ENCODE measurements at places on chromosomes 5 and 9. TPM values are rescaled to one million over a fixed set of nuclear protein-coding genes. Genes with fewer than 3 reads are reported as not detected.

Gene MYOT
- total RNA-seq, result 4.0 TPM

Gene PCDHB5
- 4.2 TPM for total RNA-seq

Gene TRPM6
- total RNA-seq, result 1.0 TPM

Gene PCDHB8
- total RNA-seq, result 4.1 TPM

Gene SLCO6A1
- 0.75 TPM for total RNA-seq

Gene C9orf152
- total RNA-seq, result not detected

Gene SVEP1
- total RNA-seq, result 74.6 TPM

Gene CCDC180
- 5.3 TPM for total RNA-seq

Gene MAP1B
- 382 TPM for total RNA-seq

Gene RASA1
- total RNA-seq, result 33.6 TPM

DNA sequence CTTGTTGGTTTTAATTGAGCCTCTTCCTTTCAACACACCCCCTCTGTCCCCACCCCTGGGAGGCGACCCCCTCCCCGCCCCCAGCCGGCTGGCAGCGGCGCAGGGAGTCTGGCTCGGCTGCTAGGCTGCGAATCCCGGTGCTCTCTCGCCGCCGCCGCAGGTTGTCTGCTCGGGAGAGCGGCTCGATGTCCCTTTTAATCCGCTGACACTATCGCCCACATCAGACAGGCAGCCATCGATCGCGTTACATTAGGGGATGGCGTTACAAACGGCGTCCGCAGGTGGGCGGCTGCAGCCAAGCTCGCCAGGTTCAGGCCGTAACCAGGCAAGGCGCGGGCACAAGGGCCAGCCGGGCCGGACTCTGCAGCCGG is 1.3 kb downstream of the NR2F1-AS1 start:
- H3K27me3 ChIP-seq, result no peaks in the 10 kb centered on the region
- peak; percentile 77 for DNase-seq
- no peaks in the 10 kb centered on the region for H3K36me3 ChIP-seq
- H3K4me3 ChIP-seq, result peak overlapping the region; percentile 45

- no peaks in the 10 kb centered on the region for H3K4me1 ChIP-seq
- no peaks in the 10 kb centered on the region for H3K27me3 ChIP-seq
- H3K4me3 ChIP-seq, result no peak overlapping the region
Observed at GRCh38 chr9:77892171-77892570, 139.4 kb downstream of the GNAQ start.

DNA sequence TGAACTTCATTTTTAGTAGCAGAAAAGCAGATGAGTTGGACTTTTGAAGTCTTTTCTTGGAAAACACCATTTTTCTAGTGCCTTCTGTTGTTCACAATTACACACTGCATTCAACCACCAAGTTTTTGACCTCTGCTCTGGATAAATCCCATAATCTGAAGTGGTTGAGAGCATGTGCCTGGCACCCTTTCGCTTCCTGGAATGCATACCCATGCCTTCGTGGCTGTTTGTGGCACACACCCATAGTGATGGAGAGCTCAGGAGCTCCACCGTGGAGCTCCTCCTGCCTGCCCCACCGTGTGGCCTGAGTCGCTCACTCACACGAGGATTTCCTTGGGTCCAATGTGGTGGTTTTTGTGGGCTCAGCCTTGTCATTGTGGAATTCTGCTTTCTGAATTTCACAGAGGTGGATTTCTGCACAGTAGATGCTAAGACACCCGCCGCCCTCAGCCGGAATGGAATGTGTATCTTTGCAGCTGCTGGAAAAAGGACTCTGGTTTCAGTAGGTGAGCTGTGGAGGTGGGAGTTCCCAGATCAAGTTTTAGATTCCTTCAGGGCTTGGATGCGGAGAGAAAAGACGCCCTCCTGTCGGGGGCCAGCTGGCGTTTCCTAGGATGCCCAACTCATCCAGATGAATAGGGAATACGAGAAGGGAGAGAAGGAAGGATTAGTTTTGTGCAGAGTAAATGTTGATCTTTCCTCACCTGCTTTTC is 500.4 kb downstream of the IRX1 start:
- no peaks in the 10 kb centered on the region for H3K27me3 ChIP-seq
- no peak overlapping the region for H3K4me3 ChIP-seq
- H3K36me3 ChIP-seq, result no peaks in the 10 kb centered on the region
- no peak overlapping the region for H3K27ac ChIP-seq

DNA sequence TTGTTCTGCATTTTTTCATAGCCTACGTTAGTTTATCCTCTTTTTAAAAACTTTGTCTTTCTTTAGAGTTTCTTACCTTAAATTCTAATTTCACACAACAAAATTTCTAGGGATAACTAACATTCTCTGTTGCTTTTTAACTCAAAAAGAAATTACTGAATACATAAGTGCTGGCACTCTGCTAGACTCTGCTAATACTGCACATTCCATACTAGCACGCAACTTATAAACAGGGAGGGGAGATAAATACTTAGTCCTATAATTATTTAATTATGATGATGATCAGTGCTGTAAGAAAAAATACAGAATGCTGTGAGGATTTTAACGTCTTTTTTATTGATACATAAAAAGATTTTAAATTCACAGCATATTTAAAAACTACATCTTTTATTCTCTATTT is 25.1 kb downstream of the RNF145 start:
- H3K36me3 ChIP-seq, result peaks cover 2% of the 10 kb centered on the region
- no peak overlapping the region for H3K27ac ChIP-seq
- H3K4me1 ChIP-seq, result peaks cover 2% of the 10 kb centered on the region
- H3K27me3 ChIP-seq, result no peaks in the 10 kb centered on the region

GRCh38 chr9:16771356-16771755 is 99.1 kb downstream of the BNC2 start:
- no peak for DNase-seq
- H3K27ac ChIP-seq, result no peak overlapping the region
- no peaks in the 10 kb centered on the region for H3K27me3 ChIP-seq
- no peak overlapping the region for H3K4me3 ChIP-seq

- H3K4me1 ChIP-seq, result no peaks in the 10 kb centered on the region
- H3K36me3 ChIP-seq, result no peaks in the 10 kb centered on the region
- no peak overlapping the region for H3K4me3 ChIP-seq
- H3K27ac ChIP-seq, result no peak overlapping the region
Observed at GRCh38 chr5:43567967-43568366, 11.1 kb upstream of the PAIP1 start.

GRCh38 chr9:133463234-133463863 is 3.6 kb downstream of the CACFD1 start:
- no peak overlapping the region for H3K27ac ChIP-seq
- no peaks in the 10 kb centered on the region for H3K27me3 ChIP-seq
- H3K4me1 ChIP-seq, result no peaks in the 10 kb centered on the region
- H3K4me3 ChIP-seq, result no peak overlapping the region
- no peaks in the 10 kb centered on the region for H3K36me3 ChIP-seq

DNA sequence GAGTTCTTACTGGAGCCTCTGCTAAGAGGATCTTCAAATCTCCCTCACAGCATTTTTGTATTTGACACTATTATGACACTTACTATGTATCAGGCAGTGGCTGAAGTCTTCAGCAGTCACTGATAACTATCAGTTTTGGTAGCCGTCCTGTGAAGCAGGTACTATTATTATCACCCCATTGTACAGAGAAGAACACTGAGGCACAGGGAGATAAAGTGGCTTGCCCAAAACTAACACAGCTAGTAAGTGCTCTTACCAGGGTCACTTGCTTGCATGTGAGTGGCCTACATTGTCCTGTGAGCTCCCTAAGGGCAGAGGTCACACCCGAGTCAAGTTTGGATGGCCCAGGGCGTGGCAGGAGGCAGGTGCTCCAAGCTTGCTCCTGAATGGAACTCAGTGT is 16.8 kb downstream of the GABBR2 start:
- H3K27ac ChIP-seq, result no peak overlapping the region
- no peak overlapping the region for H3K4me3 ChIP-seq
- no peak for DNase-seq
- no peaks in the 10 kb centered on the region for H3K4me1 ChIP-seq
- no peaks in the 10 kb centered on the region for H3K36me3 ChIP-seq
- no peaks in the 10 kb centered on the region for H3K27me3 ChIP-seq

GRCh38 chr5:59789197-59789596 is 104.3 kb downstream of the PDE4D start:
- no peak for DNase-seq
- H3K36me3 ChIP-seq, result no peaks in the 10 kb centered on the region
- no peak overlapping the region for H3K4me3 ChIP-seq
- H3K27ac ChIP-seq, result no peak overlapping the region
- H3K4me1 ChIP-seq, result peaks cover 2% of the 10 kb centered on the region

DNA sequence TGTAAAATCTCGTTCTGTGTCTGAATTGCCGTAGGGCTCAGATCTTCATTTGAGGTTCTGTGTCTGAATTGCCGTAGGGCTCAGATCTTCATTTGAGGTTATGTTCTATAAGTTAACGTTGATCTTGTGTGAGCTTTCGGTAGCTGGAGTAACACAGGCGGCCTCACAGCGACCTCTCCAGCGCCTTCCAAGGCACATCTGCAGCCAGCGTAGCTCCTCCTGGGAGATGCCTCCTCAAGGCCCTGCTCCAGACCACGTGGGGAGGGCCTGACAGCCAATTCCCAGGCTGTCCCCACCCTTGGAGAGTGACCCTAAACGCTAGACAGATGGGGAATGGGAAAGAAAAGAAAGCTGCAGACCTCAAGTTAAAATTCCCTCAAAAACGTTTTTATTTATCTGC is 8.7 kb upstream of the AHRR start:
- no peaks in the 10 kb centered on the region for H3K4me1 ChIP-seq
- H3K27ac ChIP-seq, result no peak overlapping the region
- H3K27me3 ChIP-seq, result no peaks in the 10 kb centered on the region

DNA sequence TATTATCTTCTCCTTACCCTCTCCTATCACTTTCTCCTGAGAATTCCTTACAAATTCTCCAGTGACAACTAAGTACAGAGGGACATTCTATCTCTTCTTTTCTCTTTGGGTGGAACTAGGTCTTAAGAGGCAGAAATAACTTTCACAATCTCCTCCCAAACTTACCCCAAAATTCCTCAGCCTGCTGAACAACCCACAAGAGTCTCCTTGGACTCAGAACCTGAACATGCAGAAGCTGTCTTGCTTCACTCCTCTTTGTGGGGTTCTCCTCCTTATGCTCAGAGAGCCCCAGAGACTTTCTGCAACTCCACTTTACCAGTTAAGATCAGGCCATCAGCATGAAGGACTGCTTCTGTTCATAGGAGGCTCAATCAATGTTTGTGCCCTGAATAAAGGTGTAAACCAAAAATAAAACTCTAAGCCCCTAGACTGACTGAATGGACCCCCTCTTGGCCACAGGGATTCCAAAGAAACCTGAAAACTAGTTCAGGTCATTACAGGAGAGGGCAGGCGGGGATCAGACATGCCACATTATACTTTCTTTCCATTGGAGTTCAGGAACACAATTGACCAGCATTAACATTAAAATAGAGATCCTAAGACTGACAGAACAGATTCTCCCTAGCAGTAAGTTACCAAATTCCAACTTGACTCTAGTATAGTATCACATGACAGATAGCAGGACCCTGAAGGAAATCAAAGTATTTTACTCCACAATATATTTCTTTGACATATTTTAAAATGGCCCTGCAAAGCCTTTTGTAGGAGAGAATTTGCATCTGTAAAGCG is 179.7 kb upstream of the FBXL17 start:
- H3K4me1 ChIP-seq, result no peaks in the 10 kb centered on the region
- no peak for DNase-seq
- no peaks in the 10 kb centered on the region for H3K27me3 ChIP-seq
- no peaks in the 10 kb centered on the region for H3K36me3 ChIP-seq

DNA sequence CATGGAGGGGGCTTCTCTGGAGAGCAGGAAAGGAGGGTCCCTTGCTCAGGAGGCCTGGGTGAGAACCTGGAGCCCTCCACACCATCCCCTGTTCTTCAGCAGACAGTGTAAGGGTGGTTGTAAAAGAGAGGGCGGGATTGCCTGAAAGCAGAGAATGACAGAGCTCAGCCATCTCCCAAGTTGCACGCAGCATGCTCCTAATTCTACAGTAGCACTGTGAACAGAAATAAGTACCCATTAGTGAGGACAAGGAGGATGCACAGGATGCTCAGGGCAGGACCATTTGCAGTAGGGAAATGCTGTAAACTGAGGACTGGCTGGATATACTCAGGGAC is 8.4 kb downstream of the CCDC69 start:
- H3K36me3 ChIP-seq, result no peaks in the 10 kb centered on the region
- no peak overlapping the region for H3K27ac ChIP-seq
- H3K4me1 ChIP-seq, result no peaks in the 10 kb centered on the region
- no peaks in the 10 kb centered on the region for H3K27me3 ChIP-seq
- no peak for DNase-seq
- no peak overlapping the region for H3K4me3 ChIP-seq

DNA sequence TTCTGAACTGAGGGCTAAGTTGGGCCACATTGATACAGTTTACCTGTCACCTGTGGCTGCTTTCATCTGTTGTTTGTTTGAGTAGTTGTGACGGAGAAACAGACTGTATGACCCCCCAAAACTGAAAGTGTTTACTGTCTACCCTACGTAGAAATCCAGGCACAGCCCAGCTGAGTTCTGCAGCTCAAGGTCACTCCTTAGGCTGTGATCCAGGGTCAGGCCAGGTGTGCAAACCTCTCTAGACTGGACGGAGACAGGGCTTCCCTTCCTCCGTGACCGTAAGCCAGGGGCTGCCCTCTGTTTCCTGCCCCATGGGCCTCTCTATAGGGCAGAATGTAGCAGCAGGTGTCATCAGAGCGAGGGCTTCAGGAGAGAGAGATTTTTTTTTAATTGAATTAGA is 207.9 kb upstream of the OTULINL start:
- no peaks in the 10 kb centered on the region for H3K27me3 ChIP-seq
- H3K27ac ChIP-seq, result no peak overlapping the region
- no peak for DNase-seq
- no peak overlapping the region for H3K4me3 ChIP-seq

DNA sequence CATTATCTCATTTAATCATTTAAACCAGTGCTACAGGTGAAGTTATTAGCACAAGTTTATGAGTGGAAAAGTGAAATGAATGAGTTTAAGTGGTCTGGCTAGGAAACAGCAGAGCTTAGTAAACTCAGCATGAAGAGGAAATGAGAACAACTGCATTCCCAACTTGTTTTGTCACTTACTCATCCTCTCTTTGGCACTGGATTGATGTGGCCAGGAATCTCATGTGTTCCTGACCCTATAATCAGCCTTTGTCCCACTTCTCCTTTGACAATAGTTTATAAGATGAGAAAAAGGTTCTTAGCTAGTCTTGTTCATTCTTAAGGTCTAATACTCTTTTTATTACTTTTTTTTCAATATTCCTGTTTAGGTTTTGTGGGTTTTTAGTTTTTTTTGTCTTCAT is 559.2 kb upstream of the TLE4 start:
- no peaks in the 10 kb centered on the region for H3K36me3 ChIP-seq
- no peaks in the 10 kb centered on the region for H3K4me1 ChIP-seq
- no peak overlapping the region for H3K27ac ChIP-seq

GRCh38 chr9:98022447-98022846 is 34.1 kb upstream of the NANS start:
- no peaks in the 10 kb centered on the region for H3K4me1 ChIP-seq
- H3K4me3 ChIP-seq, result no peak overlapping the region
- H3K27me3 ChIP-seq, result no peaks in the 10 kb centered on the region
- peaks cover 6% of the 10 kb centered on the region for H3K36me3 ChIP-seq
- no peak overlapping the region for H3K27ac ChIP-seq

DNA sequence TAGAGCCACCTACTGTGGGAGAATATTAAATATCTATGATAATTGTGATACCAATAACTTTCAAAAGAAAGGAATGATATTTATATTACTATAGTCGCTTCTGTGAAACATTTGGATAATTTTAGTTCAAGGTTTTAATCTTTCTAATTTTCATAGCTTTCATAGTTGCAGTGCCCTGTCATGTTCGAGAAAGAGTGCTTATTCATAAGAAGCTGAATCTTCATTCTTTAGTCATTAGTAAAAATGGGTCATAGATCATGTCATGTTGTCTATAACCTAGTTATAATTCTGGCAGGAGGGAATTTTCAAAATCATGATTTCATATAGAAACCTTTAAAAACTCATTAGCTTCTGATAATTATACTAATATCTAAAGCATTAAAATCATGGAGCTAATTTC is 685.6 kb downstream of the CETN3 start:
- H3K4me1 ChIP-seq, result no peaks in the 10 kb centered on the region
- no peak for DNase-seq
- H3K36me3 ChIP-seq, result no peaks in the 10 kb centered on the region
- H3K27me3 ChIP-seq, result no peaks in the 10 kb centered on the region
- H3K4me3 ChIP-seq, result no peak overlapping the region

All from aorta (tissue), 5 donors.